ENCODE measurements at places on chromosomes 1 and 21.
A peak's percentile ranks its signal among the peaks of the same experiment; 100 is the strongest.

DNA sequence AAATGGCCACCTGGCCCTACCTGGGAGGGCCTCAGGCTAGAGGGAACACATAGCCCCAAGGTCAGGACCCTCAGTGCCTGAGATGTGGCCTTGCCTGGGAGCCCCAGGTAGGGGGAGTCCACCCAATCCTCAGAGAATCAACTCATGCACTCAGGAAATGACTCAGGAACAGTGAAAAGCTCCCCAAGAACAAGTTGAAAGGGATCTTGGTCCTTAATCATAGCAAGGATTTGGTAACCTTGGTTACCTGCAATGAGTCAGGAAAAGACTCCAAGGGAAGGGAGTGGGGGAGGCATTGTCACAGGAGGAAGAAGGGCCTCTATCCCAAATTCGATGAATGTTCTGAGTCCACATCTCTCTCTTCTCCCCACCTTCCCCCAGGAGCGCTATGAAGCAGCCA lies 17.0 kb downstream of the MAP7D1 start:
- no peak for DNase-seq

DNA sequence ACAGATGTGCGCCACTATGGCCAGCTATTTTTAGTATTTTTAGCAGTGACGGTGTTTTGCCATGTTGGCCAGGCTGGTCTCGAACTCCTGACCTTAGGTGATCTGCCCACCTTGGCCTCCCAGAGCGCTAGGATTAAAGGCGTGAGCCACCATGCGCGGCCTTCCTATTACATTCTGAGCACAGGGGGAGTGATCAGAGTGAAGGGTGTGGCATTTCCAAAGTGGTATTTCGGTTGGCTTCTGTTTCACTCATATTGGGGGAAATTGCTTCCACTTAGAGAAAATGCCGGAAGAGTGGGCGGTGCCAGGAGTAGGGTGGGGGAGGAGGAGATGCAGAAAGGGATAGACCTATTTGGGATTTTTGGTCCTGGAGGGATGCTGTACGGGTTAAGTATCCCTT lies 4.3 kb downstream of the PIK3CD start:
- DNase-seq: no peak

DNA sequence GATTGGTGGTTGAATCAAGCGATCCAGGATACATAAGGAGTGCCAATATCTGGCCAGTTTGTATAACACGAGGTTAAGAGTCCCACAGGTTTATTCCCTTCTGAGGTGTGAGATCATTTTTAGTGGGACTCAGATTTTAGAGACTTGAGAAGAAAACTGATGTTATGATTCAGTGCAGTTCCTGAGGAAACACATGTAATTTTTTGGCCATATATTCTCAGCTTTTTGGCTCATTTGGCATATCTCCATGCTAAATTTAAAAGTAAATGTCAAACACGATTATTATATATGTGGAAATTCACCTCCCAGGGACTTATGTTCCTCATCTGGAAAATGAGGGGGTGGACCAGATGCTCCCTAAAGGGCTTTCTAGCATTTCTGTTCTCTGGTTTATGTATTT lies 39.2 kb upstream of the SERBP1 start:
- no peak for DNase-seq

DNA sequence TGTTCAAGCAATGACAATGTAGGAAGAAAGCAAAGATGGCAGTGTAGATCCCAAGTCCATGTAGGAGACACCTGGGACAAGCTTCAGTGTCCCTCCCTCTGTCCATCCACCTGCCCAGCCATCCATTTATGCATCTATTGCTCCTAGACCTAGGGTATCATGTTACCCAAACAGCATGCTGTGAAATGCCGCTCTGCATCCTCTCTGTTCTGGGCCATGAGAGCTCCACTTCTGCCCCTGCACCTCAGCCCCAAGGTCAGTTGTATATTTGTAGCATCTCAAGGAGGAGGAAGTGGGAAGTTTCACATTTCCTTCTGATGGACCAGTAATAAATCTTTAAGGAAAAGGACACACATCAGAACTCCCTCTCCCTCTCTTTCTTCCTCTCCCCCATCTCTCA lies 27.9 kb upstream of the TSPEAR start:
- no peak for DNase-seq

DNA sequence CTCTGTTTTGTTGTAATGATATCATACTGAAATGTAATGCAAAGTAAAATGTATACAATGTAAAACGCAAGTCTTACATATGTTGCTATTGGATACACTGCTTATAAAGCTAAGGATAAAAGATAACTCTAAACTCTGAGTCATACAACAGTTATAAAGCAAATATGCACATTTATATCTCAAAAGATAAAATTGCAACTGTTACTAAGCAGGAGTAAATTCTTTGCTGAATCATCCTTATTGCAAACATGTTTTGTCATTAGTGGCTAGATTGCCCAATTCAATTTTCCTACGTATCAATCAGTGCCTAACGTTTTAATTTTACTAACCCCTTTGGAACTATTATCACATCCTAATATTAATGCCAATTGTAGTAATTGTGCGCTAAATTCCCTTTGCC lies 762.9 kb downstream of the LTN1 start:
- DNase-seq: no peak

DNA sequence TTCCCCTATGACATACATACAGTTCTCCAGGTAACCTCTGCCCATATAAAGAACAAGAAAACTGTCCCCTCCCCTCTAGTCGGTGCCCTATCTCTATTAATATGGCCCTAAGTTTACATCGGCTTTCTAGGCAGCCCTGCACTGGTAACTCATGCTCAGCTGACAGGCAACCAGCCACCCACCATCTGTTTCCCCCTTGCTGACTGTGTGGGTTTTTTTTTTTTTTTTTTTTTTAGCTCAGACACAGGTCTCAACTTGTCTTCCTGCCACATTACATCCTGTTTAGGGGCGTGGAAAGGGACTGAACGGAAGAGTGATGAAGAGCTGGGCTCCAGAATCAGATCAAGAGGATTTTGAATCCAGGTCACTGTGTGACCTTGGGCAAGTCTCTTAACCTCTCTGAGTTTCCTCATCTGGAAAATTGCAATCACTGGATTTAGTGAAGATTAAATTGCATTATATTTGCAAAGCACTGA lies 14.0 kb downstream of the LAPTM5 start:
- no peak for DNase-seq

- DNase-seq: no peak
Observed at GRCh38 chr1:17563494-17564281, 24.2 kb downstream of the ARHGEF10L start.

DNA sequence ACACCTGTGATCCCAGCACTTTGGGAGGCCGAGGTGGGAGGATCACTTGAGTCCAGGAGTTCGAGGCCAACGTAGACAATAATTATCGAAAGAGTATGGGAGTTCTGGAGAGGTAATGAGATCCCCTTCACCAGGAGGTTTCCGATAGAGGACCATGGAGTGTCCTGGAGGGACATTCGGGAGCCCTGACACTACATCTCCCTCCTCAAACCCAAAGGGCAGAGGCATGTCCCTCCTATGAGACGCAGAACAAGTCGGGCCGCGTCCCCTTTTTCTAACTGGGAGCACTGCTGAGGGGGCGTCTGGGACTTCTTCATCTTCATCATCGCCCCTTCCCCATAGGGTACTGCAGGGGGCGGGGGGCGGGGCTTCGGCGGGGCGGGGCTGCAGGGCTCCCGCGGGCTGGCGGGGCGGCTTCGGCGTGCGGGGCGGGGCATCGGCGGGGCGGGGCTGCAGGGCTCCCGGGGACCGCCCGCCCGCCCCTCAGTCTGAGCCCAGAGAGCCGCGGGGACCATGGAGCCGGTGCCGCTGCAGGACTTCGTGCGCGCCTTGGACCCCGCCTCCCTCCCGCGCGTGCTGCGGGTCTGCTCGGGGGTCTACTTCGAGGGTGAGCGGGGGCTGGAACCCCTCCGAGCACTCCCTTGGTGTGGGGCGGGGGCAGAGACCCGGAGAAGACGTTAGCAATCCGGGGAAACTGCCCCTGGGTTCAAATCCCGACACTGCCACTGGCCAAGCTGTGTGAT lies at the start of gene THEMIS2:
Gene THEMIS2, plus strand, starts transcription at position 486 of the 743 bp plus-strand sequence. Its CDS starts 28 bp downstream, at position 514.
- DNase-seq: peak; percentile 83

- no peak for DNase-seq
Observed at GRCh38 chr1:225511828-225512381, 84.1 kb upstream of the LBR start.

DNA sequence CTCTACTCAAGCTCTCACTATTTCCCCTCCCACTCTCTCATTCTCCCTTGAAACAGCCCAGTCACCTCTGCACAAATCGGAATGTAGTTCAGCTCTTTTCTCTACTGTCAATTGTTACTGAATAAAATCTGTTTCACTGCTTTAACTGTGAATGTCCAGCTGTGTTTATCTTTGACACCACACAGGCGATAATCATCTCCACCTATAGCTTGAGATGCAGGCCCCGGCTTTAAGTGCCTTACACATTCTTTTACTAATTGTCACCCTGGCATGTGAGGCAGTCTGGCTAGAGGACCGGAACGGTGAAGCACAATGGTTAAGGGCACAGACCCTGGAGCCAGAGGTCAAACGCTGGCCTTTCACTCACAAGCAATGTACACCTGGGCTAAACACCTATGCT lies 122.8 kb upstream of the C8B start:
- DNase-seq: no peak

DNA sequence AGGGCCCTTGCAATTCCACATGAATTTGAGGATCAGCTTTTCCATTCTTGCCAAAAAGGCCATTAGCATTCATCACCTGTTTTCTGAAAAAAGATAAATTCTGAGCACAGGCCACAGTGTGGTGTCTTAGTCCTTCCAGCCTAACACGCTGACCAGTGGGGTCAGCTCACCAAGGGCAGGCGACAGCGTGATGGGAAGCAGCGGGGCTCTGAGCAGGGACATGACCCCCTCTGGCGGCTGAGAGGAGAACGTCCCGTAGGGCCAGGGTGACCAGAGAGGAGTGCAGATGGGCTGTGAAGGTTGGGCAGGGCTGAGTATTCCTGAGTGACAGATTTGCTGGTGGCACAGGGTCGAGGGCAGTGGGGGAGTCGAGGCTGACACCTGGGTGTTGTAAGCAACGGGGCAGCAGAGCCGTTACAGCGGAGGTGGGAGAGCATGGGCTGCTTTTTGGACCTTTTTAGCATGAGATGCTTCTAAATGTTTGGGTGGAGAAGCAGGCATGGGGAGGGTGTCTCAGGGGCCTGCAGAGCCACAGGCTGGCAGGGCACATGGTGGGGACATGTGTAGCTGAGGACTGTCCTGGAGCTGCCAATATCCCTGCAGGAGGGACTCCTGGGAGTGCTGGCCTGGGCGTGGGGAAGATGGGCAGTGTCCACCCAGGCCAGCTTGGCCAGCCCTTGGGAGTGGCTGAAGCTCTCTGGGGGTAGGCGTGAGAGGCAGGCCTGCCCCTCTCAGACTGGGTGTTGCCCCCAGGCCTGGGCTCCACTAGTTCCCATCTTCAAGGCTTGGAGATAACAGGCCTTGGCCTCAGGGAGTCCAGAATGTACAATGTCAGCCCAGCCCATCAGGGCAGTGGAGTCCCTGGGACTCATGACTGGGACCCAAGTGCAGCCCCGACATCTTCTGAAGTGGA lies 8.6 kb upstream of the CALML6 start:
- DNase-seq: peak; percentile 77

DNA sequence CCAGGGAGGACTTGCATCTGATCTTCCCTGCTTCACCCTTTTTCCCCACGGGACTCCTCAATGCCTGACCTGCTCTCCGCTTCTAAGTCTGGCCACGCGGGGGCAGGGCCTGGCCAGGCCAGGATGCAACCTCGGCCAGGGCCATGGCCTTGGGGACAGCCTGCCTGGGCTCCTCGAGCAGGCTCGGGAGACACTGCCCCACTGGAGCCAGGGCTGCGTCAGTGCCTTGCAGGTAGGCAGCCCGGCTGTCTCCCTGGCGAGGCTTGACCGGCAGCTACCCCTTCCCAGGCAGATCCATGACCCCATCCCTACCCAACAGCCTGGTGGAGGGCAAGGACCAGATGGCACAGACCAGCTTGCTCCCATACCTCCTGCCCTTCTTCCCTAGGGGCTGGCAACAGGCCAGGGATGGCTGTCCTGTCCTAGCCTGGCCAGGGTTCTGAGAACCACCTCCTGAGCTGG lies 2.7 kb upstream of the PRDM16 start:
- DNase-seq: no peak

- no peak for DNase-seq
Observed at GRCh38 chr1:200305806-200306205, 104.0 kb downstream of the ZNF281 start.

DNA sequence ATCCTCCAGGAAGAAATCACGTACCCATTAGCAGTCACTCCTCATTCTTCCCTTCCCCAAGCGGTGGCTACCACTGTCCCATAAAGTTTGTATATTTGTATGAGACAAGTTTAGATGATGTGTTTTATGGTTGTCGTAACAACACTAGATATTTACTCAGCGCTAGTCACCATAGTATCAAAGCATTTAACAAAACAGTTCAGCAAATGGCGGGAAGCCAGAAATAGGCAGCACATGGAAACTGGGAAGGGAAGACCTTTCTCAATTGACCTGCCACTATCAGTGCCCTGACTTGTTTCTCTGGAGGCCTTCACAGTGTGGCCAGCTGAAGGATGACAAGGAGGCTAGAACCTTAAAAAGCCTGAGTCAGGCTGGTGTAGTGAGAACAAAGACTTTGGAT lies 31.1 kb downstream of the CNST start:
- DNase-seq: no peak

DNA sequence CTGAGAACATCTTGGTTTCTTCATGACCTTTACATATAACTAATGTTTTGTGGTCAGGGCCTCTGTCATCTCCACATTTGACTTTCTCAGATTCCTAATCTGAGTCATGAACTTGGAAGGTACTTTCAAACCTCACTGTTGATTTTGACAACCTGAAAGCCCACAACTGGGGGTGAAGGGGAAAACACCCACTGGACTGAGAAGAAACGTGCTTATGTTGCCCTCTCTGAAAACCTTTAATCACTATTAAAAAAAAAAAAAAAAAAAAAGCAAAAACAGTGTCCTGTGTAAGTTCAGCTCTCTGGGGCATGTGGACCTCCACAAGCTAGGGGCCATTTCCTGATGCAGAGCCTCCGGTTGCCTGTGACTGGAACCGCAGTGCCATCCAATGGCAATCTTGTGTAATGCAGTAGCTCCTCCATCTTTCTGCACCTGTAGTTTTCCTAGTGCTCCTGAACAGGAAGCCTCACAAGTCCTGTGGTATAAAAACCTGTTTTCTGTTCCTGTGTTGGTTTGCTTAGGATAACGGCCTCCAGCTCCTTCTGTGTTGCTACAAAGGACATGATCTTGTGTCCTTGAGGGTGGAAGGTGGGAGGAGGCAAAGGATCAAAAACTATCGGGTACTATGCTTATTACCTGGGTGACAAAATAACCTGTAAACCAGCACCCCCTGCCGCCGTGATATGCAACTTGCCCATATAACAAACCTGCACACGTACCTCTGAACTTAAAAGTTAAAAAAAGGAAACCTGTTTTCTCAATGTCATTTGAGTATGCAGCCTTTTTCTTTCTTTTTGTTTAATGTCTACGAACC lies 124.5 kb downstream of the ZNF648 start:
- peak; percentile 83 for DNase-seq

- no peak for DNase-seq
Observed at GRCh38 chr1:166432655-166433054, 265.9 kb upstream of the FAM78B start.

- no peak for DNase-seq
Observed at GRCh38 chr1:82946096-82946605, 1052.8 kb downstream of the TTLL7 start.
